ENCODE measurements at places on chromosomes 7 and 10.

DNA sequence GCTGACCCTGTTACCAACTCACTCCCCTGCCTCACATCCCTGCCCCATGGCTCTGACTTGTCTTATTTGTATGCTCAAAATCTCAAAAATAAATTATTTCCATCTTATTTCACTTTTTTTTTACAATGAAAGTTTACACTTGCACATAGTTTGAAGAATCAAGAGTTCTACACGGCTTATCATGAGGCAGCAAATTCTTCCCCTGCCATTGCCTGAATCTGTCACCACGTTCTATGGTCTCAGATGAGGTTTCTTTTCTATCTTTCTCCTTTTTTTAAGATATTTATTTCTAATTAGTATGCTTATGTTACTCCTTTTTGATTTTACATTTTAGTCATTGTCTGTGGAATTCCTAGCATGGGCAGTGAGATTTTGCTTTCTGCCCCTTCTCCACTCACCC lies 28.4 kb downstream of the ARHGAP22 start:
- DNase-seq, result no peak

GRCh38 chr10:132962623-132963429 lies 20.5 kb upstream of the CFAP46 start:
- no peak for DNase-seq

DNA sequence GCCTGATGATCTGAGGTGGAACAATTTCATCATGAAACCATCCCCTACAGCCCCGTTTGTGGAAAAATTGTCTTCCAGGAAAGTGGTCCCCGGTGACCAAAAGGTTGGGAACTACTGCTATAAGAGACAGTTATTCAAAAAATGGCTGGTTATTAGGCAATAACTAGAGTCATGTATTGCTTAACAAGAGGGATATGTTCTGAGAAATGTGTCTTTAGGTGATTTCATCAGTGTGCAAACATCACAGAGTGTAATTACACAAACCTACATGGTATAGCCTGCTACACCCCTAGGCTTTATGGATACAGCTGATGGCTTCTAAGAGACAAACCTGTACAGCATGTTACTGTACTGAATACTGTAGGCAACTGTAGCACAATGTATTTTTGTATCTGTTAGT lies 71.3 kb upstream of the CSTF2T start:
- DNase-seq, result no peak

DNA sequence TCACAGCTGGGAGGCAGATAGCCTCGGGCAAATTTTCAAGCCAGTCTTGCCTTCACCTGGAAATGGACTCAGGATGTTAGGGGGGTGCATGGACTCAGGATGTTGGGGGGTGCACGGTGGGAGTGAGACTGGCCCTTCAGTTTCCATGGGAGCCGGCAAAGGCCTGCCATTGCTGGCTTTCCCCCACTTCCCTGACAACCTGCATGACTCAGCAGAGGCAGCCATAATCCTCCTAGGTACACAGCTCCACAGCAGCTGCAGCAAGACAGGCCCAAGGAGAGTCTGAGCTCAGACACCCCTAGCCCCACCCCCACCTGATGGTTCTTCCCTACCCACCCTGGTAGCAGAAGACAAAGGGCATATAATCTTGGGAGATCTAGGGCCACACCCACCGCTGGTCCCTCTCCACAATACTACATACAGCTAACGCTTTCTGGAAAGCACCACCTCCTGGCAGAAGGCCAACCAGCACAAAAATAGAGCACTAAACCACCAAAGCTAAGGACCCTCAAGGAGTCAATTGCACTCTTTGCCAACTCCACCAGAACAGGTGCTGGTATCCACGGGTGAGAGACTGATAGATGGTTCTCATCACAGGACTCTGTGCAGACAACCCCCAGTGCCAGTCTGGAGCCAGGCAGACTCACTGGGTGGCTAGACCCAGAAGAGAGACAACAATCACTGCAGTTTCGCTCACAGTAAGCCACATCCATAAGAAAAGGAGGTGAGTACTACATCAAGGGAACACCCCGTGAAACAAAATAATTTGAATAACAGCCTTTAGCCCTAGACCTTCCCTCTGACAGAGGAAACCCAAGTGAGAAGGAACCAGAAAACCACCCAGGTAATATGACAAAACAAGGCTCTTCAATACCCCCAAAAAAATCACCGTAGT lies 18.3 kb downstream of the C7orf25 start:
- no peak for DNase-seq

- no peak for DNase-seq
Observed at GRCh38 chr10:72637398-72637857, 11.5 kb upstream of the MICU1 start.

DNA sequence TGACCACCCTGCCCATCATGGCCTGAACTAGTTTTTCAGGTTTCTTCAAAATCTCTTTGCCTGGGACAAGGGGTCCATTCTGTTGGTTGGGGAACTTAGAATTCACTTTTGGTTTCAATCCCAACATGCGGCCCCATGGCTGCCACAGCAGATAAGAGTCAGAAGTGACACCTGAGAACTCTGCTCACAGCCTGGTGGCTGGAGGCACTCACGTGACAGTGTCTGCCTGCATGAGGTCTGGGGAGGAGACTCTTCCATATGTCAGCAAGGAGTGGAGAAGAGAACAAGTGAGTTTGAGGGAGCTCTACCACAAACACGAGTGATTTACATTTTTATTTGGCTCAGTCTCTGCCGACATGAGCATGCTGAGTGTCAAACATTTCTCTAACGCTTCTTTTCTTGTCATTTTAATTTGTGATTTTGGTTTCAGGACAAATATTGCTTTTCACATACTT lies 370.4 kb downstream of the TNS3 start:
- no peak for DNase-seq

GRCh38 chr10:114288424-114289095 lies 49.5 kb downstream of the VWA2 start:
- no peak for DNase-seq

GRCh38 chr10:93465806-93466675 lies 16.1 kb downstream of the MYOF start:
- DNase-seq, result no peak

GRCh38 chr7:132300599-132301277 lies 275.5 kb downstream of the PLXNA4 start:
- DNase-seq, result no peak

DNA sequence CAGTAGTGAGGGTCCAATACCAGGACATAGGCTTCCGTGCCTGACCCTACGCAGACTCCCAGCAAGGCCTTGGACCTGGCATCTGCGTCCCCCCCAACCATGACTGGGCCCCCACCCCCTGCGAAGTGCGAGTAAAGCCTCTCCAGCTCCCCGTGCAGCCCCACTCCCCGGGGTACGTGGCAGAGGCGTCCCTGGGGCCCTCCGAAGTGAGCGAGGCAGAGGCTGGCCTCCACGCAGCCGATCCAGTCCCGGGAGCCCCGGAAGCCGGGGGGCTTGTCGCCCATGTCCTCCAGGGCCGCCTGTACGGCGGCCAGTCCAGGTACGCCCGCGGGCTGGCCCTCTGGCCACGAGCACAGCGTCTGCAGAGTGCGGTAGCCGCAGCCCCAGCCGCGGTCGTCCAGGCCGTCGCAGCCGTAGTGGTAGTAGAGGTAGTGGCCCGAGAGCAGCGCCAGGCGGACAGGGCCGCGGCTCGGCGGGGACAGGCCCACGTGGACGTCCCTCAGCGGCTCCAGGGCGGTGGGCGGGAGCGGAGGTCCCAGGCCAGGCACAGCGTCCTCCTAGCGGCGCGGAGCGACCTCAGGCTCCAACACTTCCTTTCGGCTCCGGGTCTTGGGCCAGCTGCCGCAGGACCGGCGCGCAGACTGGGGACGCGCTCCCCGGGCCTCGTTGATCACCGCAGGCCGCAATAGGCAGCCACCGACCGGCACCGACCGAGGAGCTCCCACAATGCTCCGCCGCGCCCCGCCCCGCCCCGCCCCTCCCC lies at the start of gene UFSP1:
Gene UFSP1, minus strand, starts transcription at position 728 of the 763 bp plus-strand sequence. Its CDS starts 444 bp downstream, at position 284.
- DNase-seq, result no peak

DNA sequence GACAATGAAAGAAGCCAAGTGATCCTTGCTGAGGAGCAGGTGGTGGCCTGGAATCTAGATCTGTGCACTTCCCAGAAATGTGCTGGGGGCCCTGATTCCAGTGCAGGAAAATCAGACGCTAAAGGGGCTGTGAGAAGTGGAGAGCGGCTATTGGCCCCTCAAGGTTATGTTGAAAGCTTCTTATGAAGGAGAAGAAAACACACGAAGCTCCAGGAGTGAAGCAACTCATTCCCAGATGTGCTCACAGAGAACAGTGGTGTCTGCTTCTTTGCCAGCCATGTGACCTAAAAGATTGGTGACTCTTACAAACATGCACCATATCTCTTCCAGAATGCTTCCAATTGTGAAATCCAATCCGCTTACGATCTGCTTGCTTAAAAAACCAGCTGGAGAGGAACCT lies 679.3 kb upstream of the IGFBP3 start:
- DNase-seq, result no peak

- no peak for DNase-seq
Observed at GRCh38 chr7:114879554-114879953, 42.3 kb upstream of the MDFIC start.

GRCh38 chr10:52217531-52217930 lies 96.5 kb upstream of the DKK1 start:
- no peak for DNase-seq

DNA sequence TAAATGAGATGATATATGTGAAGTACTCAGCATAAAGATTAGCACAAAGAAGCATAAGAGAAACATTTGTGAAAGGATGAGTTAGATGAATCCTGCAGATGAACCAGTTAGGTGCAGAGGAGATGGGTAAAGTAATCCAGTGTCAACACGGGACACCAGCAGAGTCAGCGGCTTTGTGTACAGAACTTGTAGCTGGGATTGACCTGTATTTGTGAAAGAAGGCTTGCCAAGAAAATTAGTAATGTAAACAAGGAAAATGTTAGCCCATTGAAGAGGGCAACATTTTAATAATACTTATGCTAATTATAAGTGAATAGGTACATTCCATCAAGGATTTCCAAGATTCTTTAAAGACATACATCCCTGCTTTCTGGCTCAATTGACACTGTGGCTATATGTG lies 255.7 kb downstream of the PTEN start:
- DNase-seq, result no peak

DNA sequence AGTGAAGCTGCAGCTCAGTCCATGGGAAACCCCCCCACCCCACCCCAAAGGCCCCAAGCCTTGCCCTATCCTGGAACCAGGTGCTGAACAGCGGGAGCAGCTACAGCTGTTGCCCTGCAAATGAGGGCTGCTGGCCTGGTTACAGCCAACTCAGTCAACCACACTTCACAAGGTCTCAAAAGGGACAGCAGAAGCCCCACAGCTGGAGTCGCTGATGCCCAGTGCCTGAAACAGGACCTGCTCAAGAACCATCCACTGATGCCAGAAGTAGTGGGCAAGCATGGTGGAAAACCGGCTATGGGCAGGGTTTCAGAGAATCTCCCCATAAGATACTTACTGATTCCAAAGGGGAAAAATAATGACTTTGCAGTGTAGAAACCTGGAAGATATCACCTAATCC lies 110.3 kb downstream of the SLC37A3 start:
- no peak for DNase-seq

DNA sequence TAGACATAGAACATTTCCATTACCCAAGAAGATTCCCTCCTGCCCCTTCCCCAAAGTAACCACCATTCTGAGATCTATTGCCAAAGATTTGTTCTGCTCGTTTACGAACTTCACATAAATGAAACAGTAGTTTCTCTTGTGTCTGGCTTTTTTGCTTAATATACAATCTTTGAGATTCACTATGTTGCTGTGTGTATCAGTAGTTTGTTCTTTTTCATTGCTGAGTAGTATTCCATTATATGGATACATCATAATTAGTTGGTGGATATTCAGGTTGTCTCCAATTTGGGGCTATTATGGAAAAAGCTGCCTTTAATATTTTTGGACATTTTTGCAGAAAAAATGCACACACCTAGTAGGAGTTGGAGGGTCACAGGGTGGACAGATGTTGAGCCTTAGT lies 124.3 kb downstream of the SLIT1 start:
- no peak for DNase-seq

- no peak for DNase-seq
Observed at GRCh38 chr10:127012769-127013152, 107.5 kb downstream of the DOCK1 start.

DNA sequence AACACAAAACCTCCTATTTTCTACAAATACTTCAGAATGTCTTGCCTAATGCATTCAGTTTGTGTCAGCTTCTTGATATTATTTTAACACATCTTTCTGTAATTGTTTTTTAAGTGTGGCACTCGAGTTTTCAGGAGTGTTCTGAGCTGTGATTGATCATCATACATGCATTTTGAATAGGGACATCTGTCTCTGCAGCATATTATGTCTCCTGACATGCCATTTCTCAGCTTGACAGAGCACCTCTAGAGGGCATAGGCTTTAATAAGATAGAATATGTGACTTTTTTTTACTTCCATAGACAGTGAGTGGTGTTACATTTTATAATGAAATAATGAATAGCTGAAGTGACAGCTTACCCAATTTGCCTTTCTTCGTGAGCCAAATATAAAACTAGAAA lies 219.2 kb upstream of the HDAC9 start:
- no peak for DNase-seq

DNA sequence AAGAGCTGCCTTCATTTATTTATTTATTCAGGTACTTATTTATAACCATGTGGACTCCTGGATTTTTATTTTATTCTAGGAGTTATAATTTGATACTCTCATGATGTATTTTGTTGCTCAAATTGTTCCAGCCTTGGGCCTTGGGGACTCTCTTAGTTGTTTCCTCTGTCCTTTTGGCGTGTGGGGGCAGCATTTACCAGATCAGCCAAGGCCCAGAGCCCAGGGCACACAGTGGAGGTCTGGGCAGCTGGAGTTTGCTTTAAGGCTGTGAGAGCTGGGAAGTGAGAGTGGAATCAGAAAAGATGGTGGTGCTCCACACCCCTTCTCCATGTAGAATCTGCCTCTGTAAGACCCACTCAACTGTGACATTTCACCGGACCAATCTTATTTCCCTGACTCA lies 398.9 kb downstream of the RPS24 start:
- no peak for DNase-seq

GRCh38 chr7:3861386-3861785 lies 560.3 kb downstream of the SDK1 start:
- no peak for DNase-seq
